Activated CD8-positive, alpha-beta memory T cell treated with anti-CD3 and anti-CD28 coated beads for 48 hours (primary cell): ENCODE measurements at places on chromosomes 16 and 17.

DNA sequence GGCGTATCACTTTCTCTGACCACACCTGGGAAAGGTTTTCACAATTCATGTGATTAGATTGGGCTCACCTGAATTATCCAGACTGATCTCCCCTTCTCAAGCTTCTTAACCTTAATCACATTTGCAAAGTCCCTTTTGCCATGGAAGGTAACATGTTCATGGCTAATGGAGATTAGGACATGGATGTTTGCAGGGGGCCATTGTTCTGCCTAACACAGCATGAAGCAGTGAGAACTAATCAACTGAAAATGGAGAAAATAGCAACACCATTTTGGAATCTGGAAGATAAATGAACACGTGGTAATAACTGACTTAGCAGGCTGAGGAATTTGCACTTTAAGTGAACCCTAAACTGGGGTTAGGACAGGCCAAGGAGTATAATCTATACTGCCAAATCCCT is 25.0 kb upstream of the SBK1 start:
- no peak for DNase-seq

DNA sequence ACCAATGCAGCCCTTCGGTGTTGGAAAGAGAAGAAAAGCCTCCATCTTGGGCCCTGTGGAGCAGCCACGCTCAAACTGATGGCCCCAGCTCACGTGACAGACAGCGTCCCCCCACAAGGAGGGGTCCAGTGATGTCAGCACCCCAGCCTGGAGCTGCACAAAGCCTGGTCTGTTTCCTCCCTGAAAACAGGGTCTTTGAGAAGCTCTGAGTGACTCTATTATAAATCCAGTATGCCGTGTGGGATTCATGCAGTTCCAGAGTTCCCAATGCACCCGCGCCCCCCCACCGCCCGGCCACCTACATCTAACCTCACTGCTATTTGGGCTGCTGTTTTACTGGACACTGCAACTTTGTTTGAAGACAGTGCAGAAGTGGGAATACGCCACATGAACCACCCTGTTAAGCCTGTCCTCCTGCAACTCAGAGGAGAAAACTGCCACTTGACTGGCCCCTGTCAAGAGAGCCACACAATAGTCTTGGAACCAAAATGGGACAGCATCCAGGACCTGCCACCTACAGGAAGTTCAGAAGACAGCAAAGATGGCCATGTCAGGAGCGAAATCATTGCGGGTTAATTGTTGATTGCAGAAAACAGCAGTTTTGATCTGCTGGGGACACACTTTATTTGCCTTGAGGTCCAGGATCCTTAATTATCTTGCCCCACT is 33.1 kb downstream of the PMP22 start:
- no peak for DNase-seq

GRCh38 chr16:59470556-59470955 is 736.4 kb upstream of the GOT2 start:
- no peak for DNase-seq

DNA sequence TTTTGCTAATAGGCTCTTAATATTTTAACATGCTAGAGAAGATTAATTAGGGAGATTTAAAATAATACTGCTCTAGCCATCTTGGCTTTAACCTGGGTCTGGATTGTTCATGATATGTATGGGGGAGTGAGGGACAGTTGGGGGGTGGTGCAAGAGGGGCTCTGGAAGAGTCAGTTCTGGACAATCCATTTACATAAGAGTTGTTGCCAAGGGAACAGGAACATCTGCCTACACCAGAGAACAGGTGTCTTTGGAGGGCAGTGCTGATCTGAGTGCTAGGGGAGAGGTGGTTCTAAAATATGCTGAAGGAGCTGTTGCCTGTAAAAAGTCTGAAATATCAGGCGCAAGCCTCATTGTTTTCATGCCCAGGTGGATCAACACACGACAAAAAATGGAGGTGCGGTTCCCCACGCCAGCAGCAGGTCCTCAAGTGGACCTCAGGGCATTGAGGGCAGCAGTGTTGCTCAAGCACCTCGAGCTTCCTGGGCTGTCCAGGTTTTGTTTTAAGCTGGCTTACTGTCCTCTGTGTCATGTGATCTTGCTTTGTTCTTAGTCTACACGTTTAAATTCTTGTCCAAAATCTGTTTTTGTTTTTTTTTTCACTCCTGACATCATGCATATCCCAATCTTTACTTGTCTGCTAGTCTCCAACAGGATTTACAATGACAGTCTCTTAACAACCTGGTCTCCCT is 25.4 kb upstream of the WSB1 start:
- DNase-seq: no peak

- no peak for DNase-seq
Measured at GRCh38 chr17:61662186-61662585, 71.2 kb upstream of the NACA2 start.

GRCh38 chr17:77327566-77328464 is 187.0 kb downstream of the SEC14L1 start:
- DNase-seq: no peak

- DNase-seq: no peak
Measured at GRCh38 chr17:75517297-75517865, 1.1 kb downstream of the TSEN54 start.

DNA sequence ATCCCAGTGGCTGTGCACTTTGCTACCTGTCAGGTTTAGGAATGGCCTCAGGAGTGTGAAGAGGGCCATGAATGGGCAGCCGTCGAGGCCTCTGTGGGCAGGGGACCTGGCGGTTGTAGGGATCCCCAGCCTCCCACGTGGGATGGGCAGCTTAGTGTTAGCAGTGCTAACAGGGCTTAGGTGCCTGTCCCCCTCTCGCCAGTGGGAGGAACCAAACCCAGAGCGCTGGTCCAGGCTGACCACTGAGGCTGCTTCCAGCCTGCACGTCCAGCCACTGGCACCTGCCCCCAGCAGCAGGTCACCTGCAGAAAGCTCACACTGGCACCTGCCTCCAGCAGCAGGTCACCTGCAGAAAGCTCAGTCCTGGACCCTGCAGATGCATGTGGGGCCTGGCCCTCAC is 162.2 kb upstream of the CIBAR2 start:
- no peak for DNase-seq

DNA sequence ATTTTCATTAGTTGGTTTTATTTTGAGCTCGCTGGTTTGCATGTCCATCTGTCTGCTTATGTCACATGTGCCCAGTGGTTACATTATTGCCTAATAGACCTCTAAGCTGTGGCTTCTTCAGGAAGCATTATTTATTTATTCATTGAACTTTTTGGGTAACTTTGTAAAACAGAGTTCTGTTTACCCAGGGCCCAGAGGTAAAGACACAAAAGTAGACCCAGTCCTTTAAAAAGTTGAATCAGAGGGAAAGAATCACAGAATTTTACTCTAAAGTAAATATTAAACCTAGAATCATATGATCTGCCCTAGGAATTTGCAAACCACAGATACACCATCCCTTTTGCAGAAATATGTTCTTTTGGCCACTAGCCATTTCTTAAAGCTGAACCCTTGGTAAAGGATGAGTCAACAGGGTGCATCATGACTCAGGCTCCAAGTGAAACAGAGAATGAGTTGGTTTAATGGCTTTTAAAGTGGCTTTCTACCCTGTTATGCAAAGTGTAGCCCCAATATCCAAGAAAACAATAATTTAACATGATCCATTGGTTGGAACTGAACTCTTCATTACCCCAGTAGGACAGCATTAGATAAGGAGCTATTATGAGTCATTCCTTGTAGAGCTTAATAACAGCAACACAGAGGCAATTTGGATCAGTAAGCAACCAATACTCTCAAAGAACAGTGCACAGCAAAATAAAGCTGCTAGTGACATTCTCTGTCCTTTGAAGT is 236.3 kb downstream of the KCNJ2 start:
- no peak for DNase-seq

- DNase-seq: no peak
Measured at GRCh38 chr16:50836121-50836621, 94.3 kb downstream of the CYLD start.

DNA sequence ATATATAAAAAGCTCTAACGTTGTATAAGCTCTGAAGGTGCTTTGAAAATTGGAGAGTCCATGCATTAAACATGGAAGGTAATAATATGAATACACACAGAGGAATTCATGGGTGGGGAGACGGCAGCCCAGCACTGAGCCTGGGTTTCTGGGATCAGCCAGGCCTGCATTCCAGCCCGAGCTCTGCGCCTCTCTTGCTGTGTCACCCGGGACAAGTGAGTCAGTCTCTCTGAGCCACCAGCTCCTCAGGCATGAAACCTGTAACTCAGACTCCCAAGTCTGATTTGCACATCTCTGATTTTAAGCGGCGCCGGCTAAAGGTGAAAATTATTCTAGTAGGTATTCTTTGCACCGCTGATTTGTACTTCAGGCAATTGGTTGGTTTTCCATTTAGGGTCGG is 238.8 kb downstream of the MRTFB start:
- no peak for DNase-seq

- no peak for DNase-seq
Measured at GRCh38 chr17:76570877-76571471, 14.7 kb downstream of the ST6GALNAC2 start.

DNA sequence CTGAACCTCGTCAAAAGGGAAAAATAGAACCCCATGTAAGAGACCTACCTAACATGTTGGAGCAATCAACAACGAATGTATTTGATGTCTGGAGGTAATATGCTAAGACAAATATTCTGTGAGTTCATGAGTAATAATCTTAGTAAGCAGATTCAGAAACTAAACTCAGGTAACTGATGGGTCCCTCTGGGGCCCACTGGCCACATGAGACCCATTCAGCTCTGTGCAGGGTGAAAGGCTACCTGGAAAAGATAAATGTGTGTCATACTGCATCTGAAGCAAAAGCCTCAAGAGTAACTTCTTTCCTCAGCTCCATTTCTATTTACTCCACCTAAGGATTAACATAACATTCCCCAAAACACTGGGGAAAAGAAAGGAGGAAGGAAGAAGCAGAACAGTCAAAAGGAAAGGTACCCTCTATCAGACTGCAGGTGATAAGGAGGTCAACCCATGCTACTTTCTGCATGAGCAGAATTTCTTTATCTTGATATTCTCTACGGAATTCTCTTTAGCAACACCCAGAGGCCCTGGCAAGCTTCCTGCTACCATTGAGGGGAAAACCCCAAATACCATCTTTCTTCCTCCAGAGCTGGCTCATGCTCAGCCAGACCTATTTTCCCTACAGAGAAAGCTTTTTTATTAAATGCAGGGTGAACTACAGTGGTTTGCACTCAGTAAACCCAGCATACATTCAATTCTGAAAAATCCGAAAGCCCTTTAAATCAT is 37.7 kb upstream of the ABCA6 start:
- no peak for DNase-seq

- DNase-seq: no peak
Measured at GRCh38 chr17:56658648-56659047, 65.1 kb downstream of the NOG start.

GRCh38 chr17:78781104-78781892 is 775 bp downstream of the CYTH1 start:
- DNase-seq: no peak

GRCh38 chr16:89317729-89318429 is 100.4 kb downstream of the ZNF778 start:
- DNase-seq: no peak

DNA sequence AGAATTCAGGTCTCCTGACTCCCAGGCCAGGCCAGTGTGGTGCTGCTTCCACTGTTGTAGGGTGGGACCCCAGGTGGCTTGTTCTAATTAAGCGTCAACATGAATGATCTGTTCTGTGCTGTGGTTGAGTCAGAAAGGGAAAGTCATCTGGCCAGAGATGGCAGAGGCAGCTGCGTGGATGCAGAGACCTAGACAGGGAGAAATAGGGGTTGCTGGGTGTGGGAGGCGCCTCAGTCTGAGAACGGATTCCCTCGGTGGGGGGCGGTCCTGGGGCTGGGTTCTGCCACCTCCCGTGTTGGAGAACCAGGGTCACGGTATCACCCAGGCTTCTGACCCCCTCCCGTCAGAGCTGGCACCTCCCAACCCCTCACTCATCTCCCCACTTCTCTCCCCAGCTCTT is 5.6 kb downstream of the FBRS start:
- no peak for DNase-seq
